ENCODE measurements at places on chromosomes 1 and 21.

DNA sequence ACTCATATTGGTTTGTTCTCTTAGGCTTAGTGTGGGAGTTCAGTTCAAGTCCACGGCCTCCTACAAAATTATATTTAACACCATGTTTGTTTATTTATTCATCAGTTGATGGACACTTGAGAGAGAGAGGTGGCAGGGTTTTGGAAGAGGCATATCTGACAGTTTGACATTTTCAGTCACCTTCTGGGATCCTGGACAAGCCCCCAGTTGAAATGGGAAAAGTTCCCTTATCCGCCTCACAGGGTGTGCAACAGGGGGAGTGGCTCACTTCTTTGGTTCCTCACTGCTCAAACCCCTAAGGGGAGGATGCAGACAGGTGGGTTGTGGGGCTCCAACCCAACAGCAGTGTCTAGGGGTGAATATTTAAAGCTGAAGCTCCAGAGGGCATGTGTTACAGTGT lies 52.3 kb upstream of the TNFSF18 start:
- DNase-seq, result no peak

DNA sequence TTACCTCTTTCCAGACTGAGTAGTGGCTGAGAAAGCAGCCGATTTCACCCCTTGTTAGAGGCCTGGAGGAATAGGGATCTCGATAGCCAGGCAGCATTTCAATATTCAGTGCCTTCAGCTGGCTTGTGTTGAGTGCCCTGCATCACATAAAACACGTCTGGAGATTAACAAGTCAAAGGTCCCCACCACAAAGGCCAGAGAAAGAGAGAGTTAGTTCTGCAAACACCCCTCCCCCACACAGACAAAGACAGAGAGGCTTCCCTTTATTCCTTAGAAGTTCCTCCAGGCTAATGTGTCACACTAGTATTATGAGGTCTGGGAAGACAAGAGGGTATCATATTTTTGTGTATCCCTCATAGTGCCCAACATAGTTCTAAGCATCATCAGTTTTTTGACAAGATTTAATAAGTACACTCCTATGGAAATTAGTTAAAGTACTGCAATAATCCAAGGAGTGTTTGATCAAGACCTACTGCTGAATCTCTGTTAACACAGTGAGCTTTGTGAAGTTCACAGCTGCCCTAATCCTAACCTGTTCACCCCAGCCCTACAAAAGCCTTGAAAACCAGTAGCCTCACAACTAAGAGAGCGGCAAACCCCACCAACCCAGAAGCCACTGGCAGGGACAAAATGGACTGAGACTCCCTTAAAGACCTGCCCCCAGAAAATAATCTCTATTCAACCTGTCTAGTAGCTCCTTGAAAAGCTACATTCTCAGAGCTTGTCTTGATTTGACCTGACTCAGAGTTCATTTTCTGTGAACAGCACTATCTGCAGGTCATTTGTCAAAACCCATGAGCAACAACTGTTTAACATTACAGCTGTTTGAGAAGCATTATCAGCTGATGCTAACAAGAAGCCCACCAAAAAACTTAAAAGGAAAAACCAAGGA lies 91.9 kb downstream of the COLGALT2 start:
- DNase-seq, result peak; percentile 67

GRCh38 chr1:33758698-33759097 lies 105.2 kb upstream of the HMGB4 start:
- DNase-seq, result no peak

DNA sequence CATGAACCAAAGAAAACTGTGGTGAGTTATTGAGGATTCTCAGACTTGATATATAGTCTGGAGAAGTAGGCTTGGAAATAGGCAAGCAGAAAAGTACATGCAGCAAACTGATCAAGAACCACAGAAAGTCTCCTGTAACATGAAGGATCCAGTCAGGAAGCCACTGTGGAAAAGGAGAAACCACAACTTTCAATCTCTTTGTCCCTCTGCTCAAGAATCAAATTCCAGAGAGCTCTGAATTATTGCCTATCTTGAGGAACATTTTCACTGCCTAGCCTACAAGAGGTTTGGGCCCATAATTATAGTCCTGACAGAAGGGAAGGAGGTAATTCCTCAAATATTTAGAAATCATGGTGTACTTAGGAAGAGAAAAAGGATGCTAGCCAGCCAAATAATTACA lies 43.0 kb upstream of the ADAMTS1 start:
- DNase-seq, result peak; percentile 41

DNA sequence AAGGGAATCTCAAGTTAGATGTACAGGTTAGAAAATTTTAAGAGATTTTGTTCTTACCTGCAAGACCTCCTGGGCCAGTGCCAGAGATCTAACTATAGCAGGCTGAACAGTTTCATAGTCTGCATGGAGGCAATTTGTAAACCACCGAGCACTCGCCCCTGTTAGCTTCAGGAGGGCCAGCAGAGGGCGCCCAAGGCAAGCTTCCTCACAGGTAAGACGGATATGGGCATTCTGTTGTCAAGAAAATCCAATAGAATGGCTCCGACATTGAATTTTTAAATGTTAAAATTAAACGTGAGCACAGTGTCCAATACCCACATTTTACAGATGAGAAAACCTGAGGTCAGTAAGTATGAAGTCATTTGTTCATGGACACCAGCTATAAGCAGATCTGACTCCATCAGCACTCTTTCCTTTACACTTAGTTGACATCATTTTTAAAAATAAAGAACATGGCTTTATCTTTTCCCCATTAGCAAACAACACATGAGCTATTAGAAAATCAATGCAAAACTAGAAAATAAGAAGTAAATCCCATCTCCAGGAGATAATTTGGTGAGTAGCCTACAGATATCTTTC lies 2.2 kb downstream of the REG4 start:
- DNase-seq, result peak; percentile 53
